ENCODE measurements at places on chromosomes 7 and 10.

GRCh38 chr10:111967547-111967946 lies 216.0 kb downstream of the GPAM start:
- no peaks in the 10 kb centered on the region for H3K4me1 ChIP-seq
- H3K27ac ChIP-seq, result no peak overlapping the region
- peaks cover 2% of the 10 kb centered on the region for H3K27me3 ChIP-seq
- H3K36me3 ChIP-seq, result no peaks in the 10 kb centered on the region

GRCh38 chr7:135335628-135336139 lies 102.0 kb downstream of the STRA8 start:
- no peak overlapping the region for H3K27ac ChIP-seq
- H3K36me3 ChIP-seq, result peaks cover 6% of the 10 kb centered on the region
- no peak for DNase-seq
- peaks cover 2% of the 10 kb centered on the region for H3K27me3 ChIP-seq
- H3K4me3 ChIP-seq, result no peak overlapping the region

DNA sequence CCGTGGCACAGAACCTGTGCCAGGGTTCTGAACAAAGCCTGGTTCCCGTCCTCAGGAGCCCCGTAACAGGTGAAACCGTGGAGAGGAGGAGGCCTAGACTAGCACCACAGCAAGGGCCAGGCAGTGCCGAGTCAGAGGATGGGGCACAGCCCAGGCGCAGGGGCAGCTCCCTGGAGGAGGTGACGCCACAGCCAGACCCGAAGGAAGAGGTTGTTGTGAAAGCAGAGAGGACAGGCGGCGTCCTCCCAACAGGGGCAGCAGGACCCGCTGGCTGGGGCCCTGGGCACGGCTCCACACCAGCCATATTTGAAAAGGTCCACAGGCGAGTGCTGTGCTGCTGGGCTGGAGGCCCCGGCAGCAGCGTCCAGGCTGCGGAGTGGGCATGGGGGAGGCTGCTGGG lies 25.7 kb downstream of the DAGLB start:
- no peak overlapping the region for H3K27ac ChIP-seq
- H3K36me3 ChIP-seq, result peaks cover 54% of the 10 kb centered on the region
- no peaks in the 10 kb centered on the region for H3K27me3 ChIP-seq
- no peak for DNase-seq

DNA sequence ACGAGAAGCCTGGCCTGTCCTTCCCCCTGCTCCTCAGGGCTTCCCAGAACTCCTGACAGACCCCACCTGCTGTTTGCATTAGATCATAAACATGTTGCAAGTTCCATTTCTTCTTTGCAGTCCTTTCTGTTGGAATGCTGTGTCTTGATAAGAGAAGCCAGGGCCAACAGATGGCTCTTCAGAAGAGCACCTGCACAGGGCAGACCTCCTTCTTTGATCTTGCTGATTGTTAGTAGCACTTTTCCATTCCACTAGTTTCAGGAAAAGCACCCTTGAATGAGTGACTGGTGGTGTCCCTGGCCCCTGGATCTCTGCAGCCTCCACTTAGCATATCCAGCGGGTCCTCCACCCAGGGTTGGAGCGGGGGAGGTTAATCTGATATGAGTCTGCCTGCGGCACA lies 243.2 kb downstream of the GFRA1 start:
- no peak overlapping the region for H3K4me3 ChIP-seq
- H3K36me3 ChIP-seq, result no peaks in the 10 kb centered on the region
- no peak overlapping the region for H3K27ac ChIP-seq
- H3K27me3 ChIP-seq, result no peaks in the 10 kb centered on the region
- no peak for DNase-seq

GRCh38 chr10:114431414-114432135 lies 27.3 kb upstream of the AFAP1L2 start:
- peaks cover 6% of the 10 kb centered on the region for H3K36me3 ChIP-seq
- no peak overlapping the region for H3K4me3 ChIP-seq
- H3K27ac ChIP-seq, result peak overlapping the region; percentile 38

- no peak overlapping the region for H3K27ac ChIP-seq
- H3K4me1 ChIP-seq, result no peaks in the 10 kb centered on the region
- DNase-seq, result no peak
Measured at GRCh38 chr7:47518827-47519226, 63.1 kb downstream of the TNS3 start.

GRCh38 chr10:102310361-102311024 lies 65.2 kb downstream of the GBF1 start:
- peaks cover 57% of the 10 kb centered on the region for H3K4me1 ChIP-seq
- no peak overlapping the region for H3K27ac ChIP-seq
- no peaks in the 10 kb centered on the region for H3K27me3 ChIP-seq
- no peak overlapping the region for H3K4me3 ChIP-seq
- DNase-seq, result no peak
- H3K36me3 ChIP-seq, result no peaks in the 10 kb centered on the region

- no peak overlapping the region for H3K27ac ChIP-seq
- H3K4me1 ChIP-seq, result peaks cover 29% of the 10 kb centered on the region
- DNase-seq, result no peak
- H3K36me3 ChIP-seq, result peaks cover 3% of the 10 kb centered on the region
- H3K27me3 ChIP-seq, result no peaks in the 10 kb centered on the region
Measured at GRCh38 chr7:105874055-105874454, 2.3 kb downstream of the ATXN7L1 start.

GRCh38 chr10:72890086-72890485 lies 3.5 kb upstream of the OIT3 start:
- peaks cover 12% of the 10 kb centered on the region for H3K4me1 ChIP-seq
- H3K36me3 ChIP-seq, result peaks cover 4% of the 10 kb centered on the region
- H3K27ac ChIP-seq, result no peak overlapping the region

DNA sequence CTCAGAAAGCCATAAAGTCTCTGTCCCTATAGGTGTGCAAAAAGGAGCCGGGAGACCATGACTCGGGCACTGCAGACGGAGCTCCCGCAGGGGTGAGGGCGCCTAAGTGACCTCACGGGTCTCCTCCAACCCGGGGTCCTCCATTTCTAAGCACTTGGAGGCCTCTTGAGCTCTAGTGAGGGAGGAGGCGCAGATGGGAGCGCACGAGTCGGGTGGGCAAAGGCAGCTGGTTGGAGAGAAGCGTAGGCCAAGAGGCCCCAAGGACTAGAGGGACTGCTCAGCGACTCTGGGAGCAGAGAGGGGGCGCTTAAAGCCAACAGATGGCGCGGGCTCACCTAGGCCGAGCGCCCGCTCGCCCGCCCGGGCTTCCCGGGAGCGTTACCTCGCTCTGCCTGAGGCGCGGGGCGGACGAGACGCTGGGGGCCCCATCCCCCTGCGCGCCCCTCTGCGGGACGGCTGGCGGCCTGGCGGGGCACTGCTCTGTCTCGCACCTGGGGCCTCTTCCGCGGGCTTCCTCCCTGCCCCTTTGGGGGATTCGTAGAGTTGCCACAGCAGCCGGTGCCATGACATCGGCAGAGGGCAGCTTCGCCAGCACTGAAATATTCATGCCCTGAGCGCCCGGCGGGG lies 523 bp upstream of the CDH23 start:
- peaks cover 10% of the 10 kb centered on the region for H3K4me1 ChIP-seq
- H3K27ac ChIP-seq, result no peak overlapping the region
- H3K27me3 ChIP-seq, result peaks cover 72% of the 10 kb centered on the region
- no peaks in the 10 kb centered on the region for H3K36me3 ChIP-seq
- peak overlapping the region; percentile 61 for H3K4me3 ChIP-seq

DNA sequence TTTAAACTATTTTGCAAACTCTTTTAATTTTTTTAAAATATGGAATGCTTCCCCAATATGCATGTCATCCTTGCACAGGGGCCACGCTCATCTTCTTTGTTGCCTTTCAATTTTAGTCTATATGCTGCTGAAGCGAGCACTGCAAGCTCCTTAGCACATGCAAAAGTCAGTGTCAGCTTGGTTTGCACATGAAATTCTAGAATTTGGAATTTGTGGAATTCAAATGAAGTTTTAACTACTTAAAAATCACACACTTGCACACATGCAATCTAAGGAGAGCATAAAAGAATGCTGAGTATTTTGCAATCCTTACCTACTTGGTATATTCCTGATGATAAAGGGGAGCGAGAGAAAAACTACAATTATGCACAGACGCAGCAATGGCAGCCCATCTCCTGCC lies 78.3 kb upstream of the ATP6V0A4 start:
- peak overlapping the region; percentile 38 for H3K27ac ChIP-seq
- no peaks in the 10 kb centered on the region for H3K36me3 ChIP-seq
- no peak for DNase-seq
- H3K4me3 ChIP-seq, result no peak overlapping the region

GRCh38 chr10:70596110-70596798 lies 6.3 kb downstream of the PRF1 start:
- peak overlapping the region; percentile 77 for H3K27ac ChIP-seq
- no peak overlapping the region for H3K4me3 ChIP-seq
- H3K4me1 ChIP-seq, result peaks cover 83% of the 10 kb centered on the region
- H3K36me3 ChIP-seq, result peaks cover 5% of the 10 kb centered on the region
- no peak for DNase-seq

GRCh38 chr10:72098836-72099599 lies 10.7 kb upstream of the SPOCK2 start:
- peaks cover 6% of the 10 kb centered on the region for H3K36me3 ChIP-seq
- H3K27me3 ChIP-seq, result no peaks in the 10 kb centered on the region
- H3K27ac ChIP-seq, result peak overlapping the region; percentile 59
- no peak overlapping the region for H3K4me3 ChIP-seq

DNA sequence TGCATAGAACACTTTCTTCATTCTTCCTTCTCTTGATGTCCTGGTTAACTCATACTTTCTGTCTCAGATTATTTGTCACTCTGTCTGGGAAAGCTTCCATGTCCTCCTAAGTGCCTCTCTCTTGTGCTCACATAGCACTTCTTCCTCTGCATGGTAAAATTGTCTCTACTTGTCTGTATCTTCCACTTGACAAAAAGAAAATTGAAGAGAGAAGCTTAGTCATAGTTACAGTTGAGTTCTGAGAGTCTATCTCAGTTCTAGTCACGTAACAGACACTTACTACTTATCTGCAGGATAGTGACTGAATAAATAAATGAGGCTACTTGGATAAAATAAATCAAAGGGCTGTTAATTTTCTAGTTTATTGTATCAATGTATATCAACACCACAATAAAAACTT lies 458.1 kb downstream of the HTR7 start:
- no peak overlapping the region for H3K4me3 ChIP-seq
- DNase-seq, result no peak
- no peak overlapping the region for H3K27ac ChIP-seq
- no peaks in the 10 kb centered on the region for H3K27me3 ChIP-seq
- no peaks in the 10 kb centered on the region for H3K36me3 ChIP-seq

- DNase-seq, result no peak
- no peak overlapping the region for H3K27ac ChIP-seq
- no peaks in the 10 kb centered on the region for H3K27me3 ChIP-seq
- H3K36me3 ChIP-seq, result no peaks in the 10 kb centered on the region
- no peaks in the 10 kb centered on the region for H3K4me1 ChIP-seq
Measured at GRCh38 chr7:68014031-68014736, 1017.6 kb downstream of the TYW1 start.

- peak overlapping the region; percentile 59 for H3K4me3 ChIP-seq
- H3K36me3 ChIP-seq, result peaks cover 20% of the 10 kb centered on the region
- H3K27me3 ChIP-seq, result no peaks in the 10 kb centered on the region
- H3K4me1 ChIP-seq, result peaks cover 14% of the 10 kb centered on the region
Measured at GRCh38 chr10:62082729-62083411, 181.4 kb downstream of the ARID5B start.

- H3K27ac ChIP-seq, result no peak overlapping the region
- no peaks in the 10 kb centered on the region for H3K36me3 ChIP-seq
- H3K27me3 ChIP-seq, result no peaks in the 10 kb centered on the region
- H3K4me1 ChIP-seq, result no peaks in the 10 kb centered on the region
- H3K4me3 ChIP-seq, result no peak overlapping the region
Measured at GRCh38 chr10:126749015-126749655, 78.6 kb upstream of the C10orf90 start.

DNA sequence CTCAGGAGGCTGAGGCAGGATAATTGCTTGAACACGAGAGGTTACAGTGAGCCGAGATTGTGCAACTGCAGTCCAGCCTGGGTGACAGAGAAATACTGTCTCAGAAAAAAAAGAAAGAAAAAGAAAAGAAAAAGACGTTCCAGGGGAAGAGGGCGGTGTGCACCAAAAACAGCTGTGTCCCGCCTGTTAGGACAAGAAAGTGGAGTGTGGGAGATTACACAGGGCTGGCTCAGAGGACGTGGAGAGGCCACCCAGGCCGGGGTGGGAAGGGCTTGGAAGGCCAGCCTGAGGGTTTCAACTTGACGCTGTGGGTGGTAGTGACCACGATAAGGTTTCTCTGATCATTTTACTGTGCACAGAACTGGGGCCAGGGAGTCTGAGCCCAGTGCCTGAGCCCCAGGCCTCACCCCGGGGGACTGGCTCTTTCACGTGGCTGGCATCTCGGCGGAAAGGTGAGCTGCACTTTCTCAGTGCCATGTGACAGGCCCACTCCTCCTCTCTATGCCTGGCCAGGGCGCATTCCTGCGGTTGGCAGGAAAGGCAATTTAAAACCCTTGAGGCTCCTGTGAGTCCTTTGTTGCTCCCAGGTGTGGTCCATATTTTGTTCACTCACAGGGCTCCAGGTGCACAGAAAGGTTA lies 13.9 kb downstream of the RHBDD2 start:
- H3K27me3 ChIP-seq, result no peaks in the 10 kb centered on the region
- no peak overlapping the region for H3K4me3 ChIP-seq
- DNase-seq, result no peak
- H3K4me1 ChIP-seq, result peaks cover 6% of the 10 kb centered on the region
- peaks cover 13% of the 10 kb centered on the region for H3K36me3 ChIP-seq

GRCh38 chr10:507908-508444 lies 181.5 kb downstream of the DIP2C start:
- no peak for DNase-seq
- peaks cover 2% of the 10 kb centered on the region for H3K27me3 ChIP-seq
- no peak overlapping the region for H3K27ac ChIP-seq
- H3K36me3 ChIP-seq, result no peaks in the 10 kb centered on the region
- H3K4me3 ChIP-seq, result no peak overlapping the region

- peaks cover 31% of the 10 kb centered on the region for H3K36me3 ChIP-seq
- H3K27me3 ChIP-seq, result no peaks in the 10 kb centered on the region
- no peak for DNase-seq
- H3K4me3 ChIP-seq, result no peak overlapping the region
- H3K27ac ChIP-seq, result no peak overlapping the region
- H3K4me1 ChIP-seq, result no peaks in the 10 kb centered on the region
Measured at GRCh38 chr7:2728316-2729030, 40.5 kb downstream of the AMZ1 start.

- no peak overlapping the region for H3K4me3 ChIP-seq
- peak; percentile 3 for DNase-seq
- peaks cover 2% of the 10 kb centered on the region for H3K36me3 ChIP-seq
- peaks cover 27% of the 10 kb centered on the region for H3K4me1 ChIP-seq
- H3K27ac ChIP-seq, result no peak overlapping the region
Measured at GRCh38 chr7:92691578-92691977, 101.4 kb upstream of the FAM133B start.

DNA sequence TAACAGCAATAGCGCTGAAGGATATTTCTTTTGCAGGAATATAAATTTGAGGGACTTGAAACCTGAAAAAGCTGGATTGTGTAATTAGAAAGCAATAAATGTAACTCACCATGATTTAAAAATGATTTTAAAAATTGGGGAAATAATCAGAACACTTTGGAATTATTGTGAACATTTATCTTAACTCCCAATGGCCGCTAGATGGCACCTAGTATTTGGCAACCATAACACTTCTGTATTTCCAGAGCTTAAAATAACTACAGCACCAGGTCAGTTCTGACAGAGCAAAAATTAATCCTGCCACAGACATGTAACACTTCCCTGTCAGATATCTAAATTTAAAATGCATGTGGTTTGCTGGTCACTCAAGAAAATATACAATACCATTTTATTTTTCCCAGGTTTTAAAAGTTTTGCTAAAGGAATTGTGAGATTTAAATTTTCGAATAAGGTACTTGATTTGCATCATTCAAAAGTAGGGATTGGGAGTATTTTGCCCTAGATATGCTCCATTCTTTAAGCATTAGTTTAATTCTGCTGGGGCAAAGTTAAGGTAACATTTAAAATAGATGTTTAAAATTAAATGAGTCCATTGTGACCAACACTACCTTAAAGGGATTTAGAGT lies 144.5 kb downstream of the PPP1R3A start:
- no peaks in the 10 kb centered on the region for H3K27me3 ChIP-seq
- H3K4me3 ChIP-seq, result no peak overlapping the region
- DNase-seq, result no peak
- no peaks in the 10 kb centered on the region for H3K4me1 ChIP-seq
- H3K27ac ChIP-seq, result no peak overlapping the region
